ENCODE measurements at places on chromosomes 5 and 9.

- no peak overlapping the region for H3K4me3 ChIP-seq
- H3K36me3 ChIP-seq: no peaks in the 10 kb centered on the region
- no peaks in the 10 kb centered on the region for H3K27me3 ChIP-seq
- no peaks in the 10 kb centered on the region for H3K4me1 ChIP-seq
Measured at GRCh38 chr5:73928476-73929070, 302.6 kb downstream of the ARHGEF28 start.

DNA sequence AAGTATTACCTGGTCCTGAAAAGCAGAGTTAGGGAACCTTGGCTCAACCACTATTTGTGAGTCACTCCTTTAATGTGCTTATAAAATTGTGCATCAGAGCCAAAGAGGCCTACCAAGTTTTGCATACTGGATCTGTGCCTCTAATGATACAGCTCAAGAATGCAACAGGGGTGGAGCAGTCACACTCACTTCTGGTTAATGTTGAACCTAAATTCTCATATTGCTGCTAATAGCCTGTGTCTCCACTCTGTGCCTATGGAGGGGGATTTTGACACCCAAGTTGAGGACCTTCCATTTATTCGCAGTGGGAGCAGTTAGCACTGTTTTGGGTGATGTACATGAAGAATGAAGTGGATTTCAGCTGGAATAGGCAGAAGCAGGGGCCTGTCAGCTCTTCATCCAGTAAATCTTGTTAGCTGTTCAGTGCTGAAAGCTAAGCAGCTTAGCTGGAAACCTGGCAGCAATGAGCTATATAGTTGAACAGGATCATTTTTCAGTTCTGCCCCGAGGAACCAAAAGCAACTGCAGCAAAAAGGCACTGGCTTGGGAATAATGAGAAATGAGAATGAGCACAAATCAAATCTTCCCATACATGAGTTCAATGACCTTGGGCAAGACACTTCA, 9.7 kb downstream of the SH3TC2 start:
- DNase-seq: no peak
- no peak overlapping the region for H3K4me3 ChIP-seq
- no peaks in the 10 kb centered on the region for H3K27me3 ChIP-seq
- H3K36me3 ChIP-seq: no peaks in the 10 kb centered on the region

GRCh38 chr5:168477060-168477459, 9.2 kb upstream of the RARS1 start:
- peaks cover 11% of the 10 kb centered on the region for H3K36me3 ChIP-seq
- no peaks in the 10 kb centered on the region for H3K4me1 ChIP-seq
- H3K27me3 ChIP-seq: no peaks in the 10 kb centered on the region

GRCh38 chr5:67188274-67189078, 8.1 kb downstream of the CD180 start:
- H3K27me3 ChIP-seq: no peaks in the 10 kb centered on the region
- no peak for DNase-seq
- no peak overlapping the region for H3K27ac ChIP-seq
- no peaks in the 10 kb centered on the region for H3K4me1 ChIP-seq
- H3K36me3 ChIP-seq: no peaks in the 10 kb centered on the region

- H3K27ac ChIP-seq: no peak overlapping the region
- H3K36me3 ChIP-seq: no peaks in the 10 kb centered on the region
- H3K4me1 ChIP-seq: peaks cover 14% of the 10 kb centered on the region
- DNase-seq: no peak
- no peak overlapping the region for H3K4me3 ChIP-seq
Measured at GRCh38 chr5:39164529-39165402, 54.6 kb downstream of the FYB1 start.

DNA sequence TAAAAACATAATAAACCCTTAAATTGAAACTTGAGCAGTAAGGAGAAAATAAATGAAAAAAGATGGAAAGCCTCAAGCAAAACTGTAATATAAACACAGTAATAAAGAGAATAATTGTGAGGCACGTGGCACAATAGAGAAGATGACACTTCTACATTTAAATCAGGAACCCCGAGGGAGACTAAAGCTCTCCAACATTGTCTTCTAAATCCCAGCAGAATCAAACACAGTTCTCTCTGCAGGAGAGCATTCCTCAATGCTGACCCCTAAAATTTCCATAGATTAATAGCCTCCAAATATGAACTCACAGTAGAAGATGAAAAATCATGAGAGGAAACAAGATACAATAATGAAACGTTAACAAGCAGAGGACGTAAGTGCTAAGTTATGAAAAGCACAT, 721.2 kb upstream of the COX7C start:
- DNase-seq: no peak
- H3K4me1 ChIP-seq: no peaks in the 10 kb centered on the region
- no peaks in the 10 kb centered on the region for H3K27me3 ChIP-seq
- no peak overlapping the region for H3K27ac ChIP-seq
- H3K4me3 ChIP-seq: no peak overlapping the region

GRCh38 chr9:135489188-135489906, 9.8 kb downstream of the PPP1R26 start:
- H3K4me1 ChIP-seq: no peaks in the 10 kb centered on the region
- H3K27me3 ChIP-seq: no peaks in the 10 kb centered on the region
- peaks cover 16% of the 10 kb centered on the region for H3K36me3 ChIP-seq
- H3K4me3 ChIP-seq: no peak overlapping the region

DNA sequence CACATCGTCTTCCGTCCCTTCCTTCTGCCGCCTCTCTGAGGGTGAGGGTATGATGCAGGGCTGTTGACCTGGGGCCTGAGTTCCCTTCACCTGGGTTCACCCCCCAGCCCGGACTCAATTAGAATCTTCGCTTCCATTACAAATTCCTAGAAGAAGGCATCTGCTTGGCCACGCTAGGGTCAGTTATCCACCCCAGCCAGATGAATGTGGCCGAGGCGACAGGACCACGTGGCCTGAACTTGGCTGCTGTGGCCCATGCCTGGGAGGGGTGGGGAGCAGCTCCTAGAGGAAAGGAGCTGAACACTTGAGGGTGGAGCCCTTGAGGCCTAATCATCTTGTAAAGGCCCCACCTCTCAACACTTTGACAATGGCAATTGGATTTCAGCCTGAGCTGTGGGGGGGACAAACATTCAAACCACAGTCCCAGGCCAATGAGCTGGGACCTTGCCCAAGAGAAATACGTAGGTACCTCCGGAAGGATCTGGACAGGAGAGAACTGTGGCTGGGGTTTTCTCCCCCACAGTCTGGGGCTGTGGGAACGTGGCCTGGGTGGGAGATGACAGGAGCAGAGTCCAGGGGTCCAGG, 90.6 kb upstream of the ADAMTS2 start:
- no peak overlapping the region for H3K27ac ChIP-seq
- H3K27me3 ChIP-seq: no peaks in the 10 kb centered on the region
- no peaks in the 10 kb centered on the region for H3K4me1 ChIP-seq
- H3K4me3 ChIP-seq: no peak overlapping the region
- H3K36me3 ChIP-seq: no peaks in the 10 kb centered on the region
- no peak for DNase-seq

GRCh38 chr5:126477294-126478117, 54.3 kb downstream of the GRAMD2B start:
- H3K36me3 ChIP-seq: no peaks in the 10 kb centered on the region
- DNase-seq: no peak
- no peaks in the 10 kb centered on the region for H3K27me3 ChIP-seq
- no peaks in the 10 kb centered on the region for H3K4me1 ChIP-seq
- H3K27ac ChIP-seq: peak overlapping the region; percentile 1
- H3K4me3 ChIP-seq: no peak overlapping the region

GRCh38 chr5:102911973-102912372, 156.9 kb downstream of the PAM start:
- DNase-seq: no peak
- peaks cover 17% of the 10 kb centered on the region for H3K4me1 ChIP-seq
- no peaks in the 10 kb centered on the region for H3K36me3 ChIP-seq
- no peak overlapping the region for H3K27ac ChIP-seq
- no peaks in the 10 kb centered on the region for H3K27me3 ChIP-seq

- DNase-seq: no peak
- H3K36me3 ChIP-seq: no peaks in the 10 kb centered on the region
- no peaks in the 10 kb centered on the region for H3K27me3 ChIP-seq
Measured at GRCh38 chr9:78971540-78971939, 600.2 kb upstream of the TLE4 start.

GRCh38 chr5:141517880-141518617, 29.2 kb downstream of the PCDHGC5 start:
- H3K27ac ChIP-seq: peak overlapping the region; percentile 54
- H3K27me3 ChIP-seq: no peaks in the 10 kb centered on the region
- peaks cover 91% of the 10 kb centered on the region for H3K4me1 ChIP-seq
- H3K4me3 ChIP-seq: no peak overlapping the region
- no peak for DNase-seq
- H3K36me3 ChIP-seq: no peaks in the 10 kb centered on the region

- no peaks in the 10 kb centered on the region for H3K4me1 ChIP-seq
- DNase-seq: no peak
- H3K27ac ChIP-seq: no peak overlapping the region
- H3K36me3 ChIP-seq: no peaks in the 10 kb centered on the region
- no peaks in the 10 kb centered on the region for H3K27me3 ChIP-seq
- no peak overlapping the region for H3K4me3 ChIP-seq
Measured at GRCh38 chr5:96671441-96671840, 9.3 kb downstream of the CAST start.

DNA sequence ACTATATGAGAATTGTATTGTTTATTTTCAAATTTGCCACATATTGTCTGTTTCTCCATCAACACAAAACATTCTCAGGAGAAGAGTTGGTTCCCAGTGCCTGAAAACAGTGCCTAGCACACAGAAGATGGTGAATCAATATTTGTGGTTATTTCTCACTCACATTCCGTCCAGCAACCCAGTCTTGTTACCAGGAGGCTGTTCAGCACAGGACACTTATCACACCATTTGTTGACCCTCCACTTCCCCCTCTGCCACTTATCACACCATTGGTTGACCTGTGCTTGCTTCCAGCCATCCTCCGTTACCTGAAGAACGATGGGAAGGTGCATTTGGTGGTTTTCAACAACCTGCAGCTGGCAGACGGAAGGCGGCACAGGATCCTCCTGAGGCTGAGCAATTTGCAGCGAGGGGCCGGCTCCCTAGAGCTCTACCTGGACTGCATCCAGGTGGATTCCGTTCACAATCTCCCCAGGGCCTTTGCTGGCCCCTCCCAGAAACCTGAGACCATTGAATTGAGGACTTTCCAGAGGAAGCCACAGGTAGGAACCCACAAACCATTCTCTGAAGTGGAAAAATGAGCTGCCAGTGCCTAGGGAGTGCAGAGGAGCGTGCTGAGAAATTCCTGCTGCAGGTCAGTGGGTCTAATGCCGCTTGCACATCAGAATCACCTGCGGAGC, 20.5 kb downstream of the THBS4 start:
- DNase-seq: no peak
- H3K4me3 ChIP-seq: no peak overlapping the region
- no peak overlapping the region for H3K27ac ChIP-seq
- no peaks in the 10 kb centered on the region for H3K4me1 ChIP-seq
- H3K36me3 ChIP-seq: no peaks in the 10 kb centered on the region
- no peaks in the 10 kb centered on the region for H3K27me3 ChIP-seq

Measured in esophagus squamous epithelium (tissue), 5 donors.